ENCODE measurements at places on chromosomes 12 and 14. TPM values are rescaled to one million over a fixed set of nuclear protein-coding genes. Genes with fewer than 3 reads are reported as not detected.

The LRRIQ1 gene
- 1.0 TPM for total RNA-seq

The CIDEB gene
- not detected for total RNA-seq

The SNRPF gene
- total RNA-seq, result 197 TPM

The AP4S1 gene
- 9.6 TPM for total RNA-seq

The PPFIA2 gene
- total RNA-seq, result not detected
